Activated CD4-positive, alpha-beta T cell treated with anti-CD3 and anti-CD28 coated beads, Interleukin-2, amount 50 U/mL, for 16 hours (primary cell): ENCODE measurements at places on chromosomes 1 and 21.

DNA sequence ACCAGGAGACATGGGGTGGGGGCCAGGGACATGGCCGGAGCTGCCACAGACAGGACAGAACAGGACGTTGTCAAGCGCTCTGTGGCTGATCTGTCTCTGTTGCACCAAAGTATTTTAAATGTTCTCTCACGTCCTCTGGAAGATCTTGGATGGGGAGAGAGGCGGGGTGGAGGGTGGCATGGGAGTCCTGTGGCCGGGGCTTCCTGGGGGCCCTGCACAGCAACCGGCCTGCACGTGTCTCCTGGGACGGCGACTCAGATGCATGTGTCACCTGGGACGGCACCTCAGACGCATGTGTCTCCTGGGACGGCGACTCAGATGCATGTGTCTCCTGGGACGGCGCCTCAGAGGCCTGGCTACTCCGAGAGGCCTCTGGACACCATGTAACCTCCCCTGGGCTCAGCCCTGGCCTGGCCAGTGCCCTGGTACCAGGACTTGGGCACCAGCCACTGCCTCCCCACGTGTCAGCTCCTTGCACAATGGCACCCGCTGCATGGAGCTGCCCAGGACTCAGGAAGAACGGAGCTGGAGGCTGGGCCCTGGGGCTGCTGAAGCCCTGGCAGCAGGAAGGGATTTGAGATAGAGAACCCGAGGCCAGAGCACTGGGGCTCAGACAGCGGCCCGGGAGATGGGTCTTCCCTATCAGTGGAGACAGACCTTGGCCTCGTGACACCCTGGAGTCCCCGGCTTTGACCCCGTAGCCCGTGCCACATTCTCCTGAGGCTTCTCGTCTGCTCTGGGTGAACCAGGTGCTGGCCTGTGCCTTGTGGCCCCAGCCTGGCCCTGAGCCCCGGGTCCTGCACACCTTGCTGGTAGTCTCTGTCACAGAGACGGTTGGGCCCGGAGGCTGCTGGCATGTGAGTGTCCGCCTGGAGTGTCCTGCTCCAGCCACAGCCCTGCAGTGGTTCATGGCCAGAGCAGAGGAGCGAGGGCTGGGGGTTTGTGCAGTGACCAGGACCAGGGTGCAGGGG, 14.7 kb upstream of the SLC19A1 start:
- no peak for DNase-seq

- DNase-seq, result no peak
Measured at GRCh38 chr1:177569476-177569875, 398.7 kb downstream of the BRINP2 start.

GRCh38 chr21:45228171-45228641, 59.5 kb downstream of the POFUT2 start:
- peak; percentile 75 for DNase-seq

- no peak for DNase-seq
Measured at GRCh38 chr1:7278045-7278444, 492.8 kb downstream of the CAMTA1 start.

DNA sequence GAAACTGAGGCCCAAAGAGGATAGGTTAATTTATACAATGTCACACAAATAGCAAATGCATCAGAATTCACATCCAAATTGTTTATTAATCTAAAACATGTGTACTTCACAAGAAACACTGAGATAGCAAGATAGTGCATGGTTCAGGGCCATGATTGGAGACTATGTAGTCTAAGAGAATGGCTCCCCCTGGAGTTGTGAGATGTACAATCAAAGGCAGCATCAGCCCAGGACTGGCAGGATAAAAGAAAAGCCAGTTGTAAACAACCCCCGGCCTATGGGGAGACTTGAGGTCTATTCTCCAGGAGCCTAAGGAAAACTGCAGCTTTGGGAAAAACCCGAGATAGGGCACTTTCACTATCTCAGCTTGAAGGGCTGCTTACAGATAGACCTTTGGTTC, 511.0 kb downstream of the OMA1 start:
- DNase-seq, result no peak

GRCh38 chr1:70764747-70765146, 282.9 kb downstream of the PTGER3 start:
- DNase-seq, result peak; percentile 49

DNA sequence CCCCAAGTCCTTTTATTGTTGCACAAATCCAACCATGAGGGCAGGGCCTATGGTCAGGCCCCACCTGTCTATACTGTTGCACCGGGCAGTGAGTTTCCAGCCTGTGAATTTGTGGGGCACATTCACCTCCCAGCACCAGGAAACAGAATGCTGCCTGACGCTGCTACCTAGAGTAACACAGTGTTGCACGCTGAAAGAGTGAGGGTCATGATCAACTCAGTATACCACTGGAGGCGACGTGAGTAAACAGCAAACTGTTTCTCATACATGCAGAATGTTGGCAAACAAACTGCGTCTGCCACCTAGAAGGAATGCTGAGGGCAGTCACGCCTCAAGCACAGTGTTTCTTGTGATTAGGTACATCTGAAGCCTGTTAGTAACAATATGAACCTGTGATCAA, 13.4 kb upstream of the LRRC47 start:
- DNase-seq, result no peak

- no peak for DNase-seq
Measured at GRCh38 chr1:46131712-46132528, 509 bp downstream of the PIK3R3 start.

GRCh38 chr21:37233551-37234146, 33.5 kb downstream of the VPS26C start:
- DNase-seq, result no peak

DNA sequence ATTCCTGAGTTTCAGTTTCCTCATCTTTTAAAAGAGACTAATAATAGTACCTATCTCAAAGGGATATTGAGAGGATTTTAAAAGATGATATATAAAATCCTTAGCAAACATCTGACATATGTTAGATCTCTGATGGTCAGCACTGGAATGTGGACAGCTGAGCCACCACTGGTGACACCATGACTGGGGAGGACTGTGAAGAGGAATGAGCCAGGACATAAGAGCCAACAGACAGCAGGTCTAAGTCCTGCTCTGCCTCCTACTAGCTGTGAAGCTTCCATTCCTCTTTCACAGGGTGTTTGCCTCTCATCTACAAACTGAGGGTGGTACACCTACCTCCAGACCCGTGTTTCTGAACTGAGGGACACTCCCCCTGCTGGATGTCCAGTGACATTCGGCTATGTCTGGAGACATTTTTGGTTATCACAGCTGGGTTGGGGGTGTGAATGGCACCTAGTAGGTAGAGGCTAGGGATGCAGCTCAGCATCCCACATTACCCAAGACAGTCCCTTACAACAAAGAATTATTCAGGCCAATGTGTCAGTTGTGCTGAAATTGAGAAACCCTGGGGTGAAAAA, 109.1 kb upstream of the OLIG2 start:
- peak; percentile 16 for DNase-seq

DNA sequence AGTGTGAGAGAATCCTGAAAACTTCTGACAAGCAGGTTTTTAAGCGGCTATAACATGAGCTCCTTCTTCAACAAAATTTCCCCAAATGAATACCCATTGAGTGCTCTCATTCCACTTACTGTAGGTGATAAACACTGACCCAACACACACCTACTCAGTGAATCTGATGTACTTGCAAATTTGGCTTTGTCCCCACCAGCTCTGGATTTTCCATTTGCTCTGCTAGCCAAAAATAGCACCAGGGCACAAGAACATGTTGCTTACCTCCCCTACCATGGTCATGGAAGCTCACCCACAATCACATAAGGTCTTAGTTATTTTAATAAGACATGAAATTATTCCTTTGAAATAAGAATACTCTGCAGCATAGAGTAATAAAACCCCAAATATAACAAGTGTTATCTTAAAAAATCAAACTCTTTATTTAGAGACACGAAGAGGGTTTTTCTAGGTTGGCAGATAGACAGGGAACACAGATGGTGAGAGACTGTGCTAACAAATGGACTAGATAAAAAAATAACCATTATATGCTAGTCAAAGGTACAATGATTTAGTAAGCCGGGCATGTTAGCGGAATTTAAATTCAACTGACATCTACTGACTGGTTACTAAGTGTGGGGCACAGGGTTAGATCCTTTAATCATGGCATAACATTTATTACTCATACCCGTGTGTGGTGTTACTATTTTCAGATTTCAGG, 291.9 kb downstream of the KCNH1 start:
- no peak for DNase-seq

DNA sequence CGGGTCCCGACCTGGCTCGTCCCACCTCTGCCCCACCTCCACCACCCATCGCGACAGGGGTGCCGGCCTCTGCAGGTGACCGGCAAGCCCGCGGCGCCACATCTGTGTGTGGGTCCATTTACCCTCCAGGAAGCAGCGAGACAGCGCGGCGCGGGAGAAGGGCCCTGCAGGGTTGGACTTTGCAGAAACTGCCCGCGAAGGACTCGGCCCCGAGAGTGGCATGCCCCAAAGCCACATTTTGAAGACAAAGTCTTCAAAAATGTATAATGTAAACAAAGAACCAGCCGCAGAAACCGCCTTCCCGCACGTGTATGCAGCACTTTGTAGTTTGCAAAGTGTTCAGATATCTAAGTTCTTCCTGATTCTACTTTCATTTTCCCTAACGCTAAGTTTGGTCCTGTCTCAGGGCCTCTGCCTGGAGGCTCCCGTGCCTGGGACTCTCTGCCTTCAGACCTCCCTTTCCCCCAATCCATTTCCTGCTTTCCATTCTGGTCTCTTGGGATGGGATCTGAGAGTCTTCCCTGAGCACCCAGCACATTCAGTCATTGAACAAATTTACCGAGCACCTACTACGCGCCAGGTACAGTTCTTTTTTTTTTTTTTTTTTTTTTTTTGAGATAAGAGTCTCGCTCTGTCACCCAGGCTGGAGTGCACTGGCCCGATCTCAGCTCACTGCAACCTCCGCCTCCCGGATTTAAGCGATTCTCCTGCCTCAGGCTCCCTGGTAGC, 524 bp upstream of the TMCO4 start:
- DNase-seq, result peak; percentile 53

GRCh38 chr1:108884968-108885367, 8.2 kb downstream of the GPSM2 start:
- no peak for DNase-seq

- DNase-seq, result no peak
Measured at GRCh38 chr1:24440436-24440835, 24.8 kb downstream of the NIPAL3 start.

DNA sequence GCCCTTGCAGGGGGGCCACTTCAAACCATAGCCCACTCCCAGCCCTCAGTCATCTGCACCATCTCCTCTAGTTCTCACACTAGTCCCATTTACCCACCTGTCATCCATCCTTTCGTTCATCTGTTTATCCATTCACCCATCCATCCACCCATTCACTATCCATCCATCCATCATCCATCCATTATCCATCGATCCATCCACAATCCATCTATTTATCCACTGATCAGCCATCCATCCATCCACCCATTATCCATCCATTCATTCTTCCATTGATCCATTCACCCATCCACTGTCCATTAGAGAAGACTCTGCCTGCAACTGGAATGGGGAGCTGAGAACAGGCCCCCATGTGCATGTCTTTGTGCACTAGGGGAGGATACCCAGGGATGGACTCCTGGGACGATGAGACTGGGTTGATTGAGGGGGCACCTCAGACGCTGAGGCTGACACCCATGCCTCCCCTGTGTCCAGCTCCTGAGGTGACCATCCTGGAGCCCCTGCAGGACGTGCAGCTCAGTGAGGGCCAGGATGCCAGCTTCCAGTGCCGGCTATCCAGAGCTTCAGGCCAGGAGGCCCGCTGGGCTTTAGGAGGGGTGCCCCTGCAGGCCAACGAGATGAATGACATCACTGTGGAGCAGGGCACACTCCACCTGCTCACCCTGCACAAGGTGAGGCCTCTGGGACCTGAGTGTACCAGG, 97.9 kb downstream of the TRIM11 start:
- no peak for DNase-seq

GRCh38 chr1:55713516-55713915, 498.4 kb upstream of the USP24 start:
- DNase-seq, result no peak

DNA sequence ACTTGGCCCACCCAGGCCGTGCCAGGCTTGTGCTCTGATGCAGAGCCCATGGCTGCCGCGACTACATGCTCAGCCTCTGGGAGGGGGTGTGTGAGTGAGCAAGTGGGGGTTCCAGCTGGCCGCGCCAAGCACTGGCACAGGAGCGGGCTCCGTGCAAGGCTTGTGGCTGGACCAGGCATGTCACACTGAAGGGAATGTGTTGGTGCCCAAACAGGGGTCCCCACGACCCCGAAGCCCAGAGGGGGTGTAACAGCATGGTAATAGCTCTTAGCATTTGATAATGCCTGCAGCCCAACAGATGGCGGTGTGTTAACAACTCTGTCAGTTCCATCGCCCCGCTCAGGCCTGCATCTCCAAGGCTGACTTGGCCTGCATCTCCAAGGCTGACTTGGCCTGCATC, 38.3 kb upstream of the CD46 start:
- DNase-seq, result no peak

DNA sequence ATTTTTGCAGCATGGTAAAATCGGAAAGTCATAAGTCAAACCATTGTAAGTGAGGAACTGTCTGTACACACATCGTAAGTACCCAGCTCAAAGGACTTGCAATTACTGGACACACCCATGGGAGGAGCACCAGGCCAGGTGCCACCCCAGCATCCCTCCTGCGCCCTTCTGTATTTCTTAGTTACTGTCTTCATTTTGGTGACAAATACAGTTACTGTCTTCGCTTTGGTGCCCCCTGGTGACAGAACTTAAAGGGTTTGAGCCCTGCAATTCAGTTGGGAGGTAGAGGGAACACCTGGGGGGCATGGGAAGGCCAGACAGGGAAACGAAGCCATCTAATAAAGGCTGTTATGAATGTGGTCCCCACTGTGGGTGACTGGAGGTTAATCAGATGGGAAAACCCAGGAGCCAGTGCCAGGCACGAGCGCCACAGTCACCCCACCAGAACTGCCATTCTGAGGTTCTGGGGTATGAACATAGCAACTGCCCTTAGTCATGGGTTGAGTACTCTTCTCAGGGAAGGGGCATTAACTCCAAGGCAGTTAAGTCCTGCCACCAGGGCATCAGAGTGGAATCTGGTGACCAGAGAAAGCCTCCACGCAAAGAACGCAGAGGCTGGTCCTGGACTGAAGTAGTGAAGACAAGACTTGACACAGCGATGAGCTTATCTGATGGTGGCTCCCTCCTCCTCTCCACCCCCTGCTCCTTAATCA, 612.9 kb downstream of the PTPRU start:
- DNase-seq, result peak; percentile 46

GRCh38 chr1:22738069-22738435, 27.4 kb downstream of the EPHB2 start:
- no peak for DNase-seq

- DNase-seq, result peak; percentile 46
Measured at GRCh38 chr1:27773826-27774445, 917 bp downstream of the STX12 start.
